ENCODE measurements at places on chromosomes 3 and 15. TPM values are rescaled to one million over a fixed set of nuclear protein-coding genes. Genes with fewer than 3 reads are reported as not detected.

DNA sequence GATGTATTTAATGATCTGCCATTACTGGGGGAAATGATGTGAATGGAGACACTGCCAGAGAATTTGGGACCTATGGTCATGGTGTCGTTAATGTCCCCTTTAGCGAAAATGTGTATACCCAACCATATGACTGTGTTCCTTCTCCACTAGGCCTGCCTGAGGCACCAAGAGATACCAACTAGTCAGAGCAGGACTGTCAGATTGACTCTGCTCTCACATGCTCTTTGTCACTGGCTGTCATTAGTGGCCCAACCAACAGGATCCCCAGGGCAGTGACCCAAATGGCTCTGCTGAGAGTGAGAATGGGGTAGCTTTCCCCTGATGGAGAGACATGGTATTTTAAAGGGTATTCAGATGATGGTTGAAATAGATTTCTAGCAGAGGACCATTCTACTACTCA is 2.8 kb downstream of the TAGLN3 start:
- DNase-seq = no peak

DNA sequence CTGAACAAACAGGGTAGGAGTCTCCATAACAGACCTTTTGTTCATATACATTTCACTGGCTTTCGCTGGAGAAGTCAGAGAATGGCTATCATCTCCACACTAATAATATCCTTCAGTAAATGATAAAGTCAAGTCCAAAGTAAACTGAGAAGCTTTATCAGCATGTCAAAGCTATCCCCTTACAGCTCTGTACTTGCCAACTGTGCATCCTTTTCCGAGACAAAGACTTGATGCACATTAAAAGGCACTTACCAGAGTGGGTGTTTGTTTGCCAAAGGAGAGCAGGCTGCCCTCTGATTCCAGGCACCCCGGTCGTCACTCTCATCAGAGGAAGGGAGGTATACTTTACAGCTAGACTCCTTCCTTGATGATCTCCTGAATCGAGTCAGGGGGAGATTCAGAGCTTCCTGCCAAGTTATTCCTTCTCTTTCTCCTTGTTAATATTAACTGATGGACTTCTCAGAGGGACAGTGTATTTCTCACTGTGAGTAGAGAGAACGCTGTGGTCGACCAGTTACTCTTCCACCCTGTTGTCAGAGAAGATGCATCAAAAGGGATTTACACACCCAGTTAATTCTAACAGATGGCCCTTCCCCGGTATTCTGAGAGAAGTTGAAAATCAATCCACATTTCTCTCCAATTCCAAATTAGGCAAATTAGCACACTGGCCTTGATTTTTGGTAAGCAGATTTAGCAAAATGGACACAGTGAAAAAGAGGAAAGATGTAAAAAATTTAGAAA is 504.7 kb upstream of the NR2F2 start:
- DNase-seq = peak; percentile 35

GRCh38 chr3:51269466-51269865 is 115.6 kb upstream of the MANF start:
- no peak for DNase-seq

IGDCC3 gene
- 3.6 TPM for total RNA-seq

- no peak for DNase-seq
Observed at GRCh38 chr3:45844616-45845015, 2.7 kb upstream of the LZTFL1 start.

BNC1 gene
- 0.22 TPM for total RNA-seq

CNTN3 gene
- total RNA-seq = 28.5 TPM

GRCh38 chr15:85748729-85749128 is 46.0 kb downstream of the KLHL25 start:
- no peak for DNase-seq

- DNase-seq = no peak
Observed at GRCh38 chr3:172617013-172617706, 93.7 kb downstream of the NCEH1 start.

GRCh38 chr3:187264021-187264420 is 27.5 kb downstream of the MASP1 start:
- no peak for DNase-seq

DNA sequence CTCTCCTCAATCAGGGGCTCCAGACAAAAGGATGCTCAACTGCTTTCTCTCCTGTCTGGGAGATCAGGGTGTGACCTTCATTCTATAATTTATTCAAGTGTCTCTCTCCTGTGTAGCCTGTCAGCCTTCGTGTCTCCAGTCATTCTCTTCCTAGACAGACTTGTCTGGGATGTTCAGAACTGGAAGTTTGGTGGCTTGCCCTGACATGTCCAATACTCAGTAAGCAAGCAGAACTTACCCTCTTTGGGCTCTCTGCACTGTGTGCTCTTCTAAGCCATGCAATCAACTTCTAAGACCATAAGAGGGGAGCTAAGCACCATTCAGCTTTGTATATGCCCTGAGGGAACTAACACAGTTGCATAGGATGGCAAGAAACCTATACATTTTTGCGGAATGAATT is 14.1 kb downstream of the ACKR2 start:
- no peak for DNase-seq

GRCh38 chr3:114364806-114365654 is 71.2 kb downstream of the TIGIT start:
- peak; percentile 74 for DNase-seq

- peak; percentile 79 for DNase-seq
Observed at GRCh38 chr3:173584093-173584837, 186.7 kb downstream of the NLGN1 start.

DNA sequence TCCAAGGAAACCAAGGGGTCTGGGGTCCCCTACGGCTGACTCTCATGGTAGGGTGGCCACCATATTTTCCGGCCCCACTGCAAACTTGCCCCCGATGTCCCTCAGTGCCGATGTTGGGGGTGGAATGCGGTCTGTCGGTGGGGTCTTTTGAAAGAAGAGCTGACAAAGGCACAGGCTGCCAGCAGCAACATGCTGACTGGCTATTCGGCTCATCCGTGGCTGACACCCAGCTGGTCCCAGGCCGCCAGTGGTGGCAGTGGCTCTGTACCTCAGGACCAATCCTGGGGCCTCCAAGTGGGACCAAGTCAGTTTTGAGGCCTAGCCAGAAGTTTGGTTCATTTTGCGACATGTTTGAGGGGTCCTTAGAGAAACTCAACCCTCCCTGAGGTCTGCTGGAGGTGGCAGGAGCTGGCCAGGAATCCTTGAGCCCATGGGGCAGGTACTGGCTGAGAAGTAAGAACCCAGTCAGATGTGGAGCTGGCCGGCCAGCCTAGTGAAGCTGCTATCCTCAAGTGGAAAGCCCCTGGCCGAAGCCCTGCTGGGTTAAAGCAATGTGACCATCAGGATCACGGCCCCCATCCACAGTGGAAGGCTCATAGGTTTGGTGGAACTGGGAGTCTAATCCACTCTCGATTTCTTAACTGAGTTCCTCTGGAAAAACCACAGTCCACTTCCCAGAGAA is 17.8 kb downstream of the BMF start:
- no peak for DNase-seq

- no peak for DNase-seq
Observed at GRCh38 chr3:100033903-100034471, 80.3 kb downstream of the FILIP1L start.

DNA sequence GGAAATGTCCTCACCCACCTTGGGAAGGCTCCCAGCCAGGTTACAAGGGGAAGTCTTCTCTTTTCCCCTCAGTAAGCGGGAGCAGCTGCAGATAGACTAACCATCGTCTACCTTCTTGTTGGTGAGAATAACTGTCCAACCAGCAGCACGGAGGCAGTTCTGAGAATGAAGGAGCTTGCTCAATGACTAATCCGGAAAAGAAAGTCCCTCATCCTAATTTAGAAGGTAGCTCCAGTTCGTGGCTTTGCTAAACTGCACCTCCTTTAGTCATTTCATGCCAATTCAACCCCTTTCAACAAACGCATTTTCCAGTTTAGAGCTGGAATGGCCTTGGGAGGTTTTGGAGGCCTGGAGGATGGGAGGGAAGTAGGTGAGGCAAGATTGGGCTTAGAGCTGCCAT is 527.4 kb upstream of the PROK2 start:
- no peak for DNase-seq

DNA sequence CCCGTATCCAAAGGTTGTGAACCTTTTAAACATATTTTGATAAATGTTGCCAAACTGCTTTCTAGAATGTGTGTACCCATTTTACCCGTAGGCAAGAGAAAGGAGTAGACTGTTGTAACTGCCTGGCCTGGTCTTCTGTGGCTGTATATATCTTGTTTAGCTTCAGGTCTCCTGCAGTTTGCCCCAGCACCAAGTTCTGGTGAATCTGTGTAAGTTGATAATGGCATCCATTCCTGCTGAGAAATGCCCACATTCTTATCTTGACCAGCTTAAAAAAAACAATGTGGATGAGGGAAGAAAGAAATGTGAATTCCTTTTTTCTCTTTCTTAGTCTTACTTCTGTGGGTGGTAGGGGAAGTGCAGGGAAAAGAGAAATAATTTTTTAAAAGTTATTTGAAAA is 53.3 kb upstream of the TLE3 start:
- no peak for DNase-seq

SERPINI2 gene
- total RNA-seq = 5.7 TPM

SI gene
- 0.10 TPM for total RNA-seq

DNA sequence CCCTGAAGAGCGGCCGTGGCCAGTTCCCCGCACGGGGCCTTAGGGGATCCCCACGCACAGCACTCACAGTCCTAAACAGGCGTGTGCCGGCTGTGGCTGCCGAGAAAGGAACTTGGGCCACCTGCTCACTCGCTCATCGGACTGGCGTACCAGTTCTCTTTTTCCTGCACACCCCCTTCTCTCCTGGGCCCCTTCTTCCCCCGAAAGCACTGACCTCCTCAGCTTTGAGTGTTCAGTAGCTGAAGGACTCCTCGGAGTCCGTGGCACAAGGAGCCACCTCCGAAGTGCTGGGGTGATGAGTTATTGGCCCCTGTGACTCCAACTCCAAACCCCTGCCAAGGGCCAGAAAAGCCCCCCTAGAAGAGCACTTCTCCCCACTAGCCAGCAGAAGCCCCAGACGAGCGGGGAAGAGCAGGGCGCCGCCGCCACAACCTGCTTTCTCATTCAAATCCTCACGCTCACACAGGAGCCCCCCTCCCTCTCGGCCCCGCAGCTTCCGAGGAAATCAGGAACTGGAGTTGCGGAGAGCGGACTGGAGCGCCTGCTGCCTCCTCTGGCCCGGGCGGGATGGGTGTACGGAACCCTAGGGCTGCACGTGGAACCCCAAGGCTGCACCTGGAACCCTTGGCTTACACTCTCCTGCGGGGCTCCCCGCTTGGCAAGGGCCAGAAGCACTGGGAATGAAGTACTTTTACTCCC is at the start of gene PLCH1:
TSS of gene PLCH1 (minus strand) at position 446 of the 699 bp plus-strand sequence. CDS start 40,847 bp downstream, outside the sequence.
- DNase-seq = no peak

Measured in spinal cord (tissue), 10 donors.